ENCODE measurements at places on chromosomes 3 and 15. TPM values are rescaled to one million over a fixed set of nuclear protein-coding genes. Genes with fewer than 3 reads are reported as not detected.

GRCh38 chr3:105866656-105867653 lies 1.9 kb downstream of the CBLB start:
- no peaks in the 10 kb centered on the region for H3K36me3 ChIP-seq
- peak; percentile 47 for DNase-seq
- H3K4me3 ChIP-seq: peak overlapping the region; percentile 90

GRCh38 chr3:73786321-73786807 lies 161.6 kb upstream of the PDZRN3 start:
- H3K4me3 ChIP-seq: no peak overlapping the region
- no peaks in the 10 kb centered on the region for H3K27me3 ChIP-seq
- DNase-seq: no peak
- H3K27ac ChIP-seq: no peak overlapping the region

The C3orf85 gene
- total RNA-seq: not detected

- no peaks in the 10 kb centered on the region for H3K27me3 ChIP-seq
- DNase-seq: no peak
- no peak overlapping the region for H3K27ac ChIP-seq
- H3K36me3 ChIP-seq: no peaks in the 10 kb centered on the region
- no peak overlapping the region for H3K4me3 ChIP-seq
- H3K4me1 ChIP-seq: peaks cover 15% of the 10 kb centered on the region
These were observed 18.3 kb downstream of the GXYLT2 start for GRCh38 chr3:72906154-72906553.

- no peaks in the 10 kb centered on the region for H3K36me3 ChIP-seq
- DNase-seq: peak; percentile 23
- H3K27ac ChIP-seq: no peak overlapping the region
- H3K27me3 ChIP-seq: no peaks in the 10 kb centered on the region
- H3K4me3 ChIP-seq: no peak overlapping the region
- no peaks in the 10 kb centered on the region for H3K4me1 ChIP-seq
These were observed 41.7 kb downstream of the GPR176 start for GRCh38 chr15:39878406-39878785.

DNA sequence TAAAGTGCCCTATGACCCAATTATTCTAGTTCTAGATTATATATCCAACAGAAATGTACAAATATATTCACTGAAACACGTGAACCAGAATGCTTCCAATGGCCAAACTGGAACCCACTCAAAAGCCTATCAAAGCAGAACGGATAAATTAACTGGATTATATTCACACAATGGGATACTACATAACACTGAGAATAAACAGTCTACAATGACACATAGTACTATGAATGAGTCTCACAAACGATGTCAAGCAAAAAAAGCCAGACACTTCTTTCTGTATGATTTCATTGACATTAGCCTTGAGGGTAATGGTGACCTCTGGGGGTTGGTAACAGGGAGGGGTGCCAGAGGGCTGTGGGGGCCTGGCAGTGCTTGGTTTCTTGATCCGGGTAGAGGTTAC lies 50.9 kb upstream of the HACD2 start:
- H3K36me3 ChIP-seq: peaks cover 17% of the 10 kb centered on the region
- H3K27ac ChIP-seq: no peak overlapping the region
- peaks cover 33% of the 10 kb centered on the region for H3K4me1 ChIP-seq

The ISLR gene
- 391 TPM for total RNA-seq

The IQCF5 gene
- total RNA-seq: not detected

GRCh38 chr15:27550635-27551034 lies 548.5 kb downstream of the OCA2 start:
- no peaks in the 10 kb centered on the region for H3K4me1 ChIP-seq
- H3K4me3 ChIP-seq: no peak overlapping the region
- DNase-seq: no peak
- H3K27me3 ChIP-seq: no peaks in the 10 kb centered on the region

The DUOX1 gene
- under 0.01 TPM for total RNA-seq

- H3K27ac ChIP-seq: peak within 1 kb of the TSS; percentile 92
- H3K4me1 ChIP-seq: peaks cover 6% of the 10 kb centered on the region
- H3K4me3 ChIP-seq: peak within 1 kb of the TSS; percentile 87
- no peaks in the 10 kb centered on the region for H3K27me3 ChIP-seq
- peak; percentile 90 for DNase-seq
These were observed at the start of gene TBL1XR1 for GRCh38 chr3:177197041-177197726. TSS of gene TBL1XR1 (minus strand) at chr3:177197482. CDS start at chr3:177064977, 132,505 bp downstream.

DNA sequence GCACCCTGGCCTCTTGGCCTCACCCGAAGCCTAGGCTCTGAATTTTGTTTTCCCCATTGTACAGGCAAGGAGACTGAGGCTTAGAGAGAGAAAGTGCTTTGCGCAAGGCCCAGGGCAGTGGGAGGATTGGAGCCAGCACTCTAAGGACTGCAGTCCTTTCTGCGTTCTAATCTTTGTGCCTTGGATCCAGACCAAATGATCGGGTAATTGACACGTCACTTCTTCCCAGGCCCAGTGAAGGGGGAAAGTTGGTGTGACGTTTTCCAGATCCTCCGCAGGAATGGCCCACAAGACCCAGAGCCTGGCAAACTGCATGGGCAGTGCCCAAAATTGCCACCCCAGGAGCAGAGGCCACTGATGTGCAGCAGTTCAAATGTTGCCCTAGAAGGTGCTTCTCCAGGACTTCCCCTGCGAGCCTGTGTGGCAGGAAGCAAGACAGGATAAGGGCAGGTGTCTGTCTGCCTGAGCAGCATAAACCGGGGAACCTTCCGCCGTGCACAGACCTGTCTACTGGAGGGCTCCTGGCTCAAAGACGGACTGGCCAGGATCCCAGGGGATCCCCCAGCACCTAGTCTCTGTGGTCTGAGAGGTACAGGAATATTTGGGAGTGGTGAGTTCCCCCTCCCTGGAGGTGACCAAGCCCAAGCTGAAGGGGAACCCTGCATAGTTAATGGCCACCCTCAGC lies 194.5 kb upstream of the TLE3 start:
- no peak overlapping the region for H3K4me3 ChIP-seq
- H3K27ac ChIP-seq: no peak overlapping the region
- H3K4me1 ChIP-seq: no peaks in the 10 kb centered on the region
- DNase-seq: no peak
- no peaks in the 10 kb centered on the region for H3K27me3 ChIP-seq

DNA sequence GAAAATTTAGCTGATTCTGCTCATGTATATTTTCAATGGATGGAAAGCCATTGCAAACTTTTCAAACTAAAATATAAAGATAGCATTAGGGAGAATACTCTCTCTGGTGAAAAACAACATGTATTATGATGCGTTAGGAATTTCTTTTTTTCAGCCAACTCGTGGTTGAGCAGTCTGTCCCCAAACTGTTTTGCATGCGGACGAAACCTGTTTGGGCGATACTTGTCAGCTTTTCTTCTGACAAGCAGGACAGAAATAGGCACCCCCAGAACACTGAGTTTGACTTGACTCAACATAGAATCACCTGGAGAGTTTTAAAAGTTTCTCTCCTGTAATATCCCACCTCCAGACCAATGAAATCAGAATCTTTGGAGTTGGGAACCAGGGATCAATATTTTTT lies 417.5 kb upstream of the TPRG1 start:
- DNase-seq: no peak
- no peaks in the 10 kb centered on the region for H3K4me1 ChIP-seq
- H3K4me3 ChIP-seq: no peak overlapping the region
- no peaks in the 10 kb centered on the region for H3K27me3 ChIP-seq
- no peaks in the 10 kb centered on the region for H3K36me3 ChIP-seq
- H3K27ac ChIP-seq: no peak overlapping the region
